ENCODE measurements at places on chromosomes 7 and 10.

DNA sequence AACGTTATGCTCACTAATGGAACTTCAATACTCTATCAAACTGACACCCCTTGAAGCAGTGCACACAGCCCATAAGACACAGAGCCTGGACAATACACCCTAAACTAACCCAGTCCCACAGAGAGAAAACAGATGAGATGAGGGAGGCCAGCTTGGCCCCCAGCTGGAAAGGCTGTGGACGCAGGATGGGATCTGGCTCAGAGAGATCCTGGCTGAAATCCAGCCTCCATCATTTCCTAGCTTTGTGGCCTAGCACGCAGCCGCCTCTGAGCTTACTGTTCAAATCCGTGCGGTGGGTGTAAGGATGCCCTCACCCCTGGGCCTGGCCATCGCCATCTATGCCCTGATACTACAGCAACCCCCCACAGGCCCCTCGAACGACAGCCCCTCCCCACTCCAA, 32.7 kb downstream of the SNX8 start:
- DNase-seq: no peak

- DNase-seq: no peak
Observed at GRCh38 chr10:131205556-131205955, 106.0 kb downstream of the TCERG1L start.

DNA sequence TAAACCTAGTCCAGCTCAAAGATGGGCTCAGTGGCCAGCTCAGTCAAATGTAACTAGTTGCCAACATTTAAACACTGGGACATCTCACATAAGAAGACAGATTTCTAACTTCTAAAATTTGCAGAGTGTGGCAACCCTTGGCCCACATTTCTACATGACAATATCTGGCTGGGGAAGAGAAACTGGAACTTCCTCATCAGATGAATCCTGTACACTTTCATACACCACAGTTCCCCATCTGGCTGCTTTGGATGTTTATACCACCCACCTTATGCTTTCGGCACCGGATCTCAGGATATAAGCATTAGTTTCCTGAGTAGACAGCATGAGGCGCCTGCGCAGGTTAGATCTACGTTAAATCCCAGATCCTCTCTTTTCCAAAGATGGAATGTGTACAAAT, 199.3 kb downstream of the PRKG1 start:
- DNase-seq: no peak

DNA sequence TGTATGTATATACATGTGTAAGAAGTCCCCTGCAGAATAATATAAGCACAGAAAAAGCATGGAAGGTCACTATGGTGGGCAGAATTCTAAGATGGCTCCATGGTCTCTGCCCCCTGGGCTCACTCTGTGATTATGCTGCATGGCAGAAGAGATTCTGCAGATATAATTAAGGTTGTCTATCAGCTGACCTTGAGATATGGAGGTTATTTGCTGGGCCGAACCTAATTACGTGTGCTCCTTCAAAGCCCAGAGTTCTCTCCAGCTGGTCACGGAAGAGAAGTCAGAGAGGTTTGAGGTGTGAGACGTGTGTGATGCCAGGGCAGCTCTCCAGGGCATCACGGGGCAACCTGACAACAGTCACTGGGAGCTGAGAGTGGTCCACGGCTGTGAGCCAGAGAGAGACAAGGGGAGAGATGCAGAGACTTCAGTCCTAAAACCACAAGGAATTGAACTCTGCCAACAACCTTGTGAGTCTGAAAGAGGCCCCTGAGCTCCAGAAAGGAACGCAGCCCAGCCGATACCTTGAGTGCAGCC, 11.5 kb downstream of the PAPOLB start:
- DNase-seq: no peak

DNA sequence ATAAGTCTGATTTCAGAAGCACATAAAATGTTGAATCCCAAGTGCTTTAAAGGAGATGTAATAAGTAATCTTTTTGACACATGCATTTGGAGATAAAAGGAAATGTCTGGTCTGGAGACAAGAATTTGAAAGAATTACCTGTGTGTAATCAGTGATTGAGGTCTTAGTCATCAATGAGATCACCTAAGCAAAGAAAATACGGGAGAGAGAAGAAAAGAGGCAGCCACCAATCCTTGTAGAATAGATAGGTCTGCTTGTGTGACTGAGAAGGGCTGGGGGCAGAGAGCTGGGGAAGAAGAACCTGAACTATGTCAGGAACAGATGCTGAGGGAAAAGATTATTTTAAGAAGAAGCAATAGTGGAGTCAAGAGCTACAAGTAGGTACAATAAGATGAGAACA, 49.3 kb upstream of the ITPRID1 start:
- DNase-seq: peak; percentile 54

GRCh38 chr7:16063221-16063620, 358.1 kb downstream of the CRPPA start:
- DNase-seq: no peak

DNA sequence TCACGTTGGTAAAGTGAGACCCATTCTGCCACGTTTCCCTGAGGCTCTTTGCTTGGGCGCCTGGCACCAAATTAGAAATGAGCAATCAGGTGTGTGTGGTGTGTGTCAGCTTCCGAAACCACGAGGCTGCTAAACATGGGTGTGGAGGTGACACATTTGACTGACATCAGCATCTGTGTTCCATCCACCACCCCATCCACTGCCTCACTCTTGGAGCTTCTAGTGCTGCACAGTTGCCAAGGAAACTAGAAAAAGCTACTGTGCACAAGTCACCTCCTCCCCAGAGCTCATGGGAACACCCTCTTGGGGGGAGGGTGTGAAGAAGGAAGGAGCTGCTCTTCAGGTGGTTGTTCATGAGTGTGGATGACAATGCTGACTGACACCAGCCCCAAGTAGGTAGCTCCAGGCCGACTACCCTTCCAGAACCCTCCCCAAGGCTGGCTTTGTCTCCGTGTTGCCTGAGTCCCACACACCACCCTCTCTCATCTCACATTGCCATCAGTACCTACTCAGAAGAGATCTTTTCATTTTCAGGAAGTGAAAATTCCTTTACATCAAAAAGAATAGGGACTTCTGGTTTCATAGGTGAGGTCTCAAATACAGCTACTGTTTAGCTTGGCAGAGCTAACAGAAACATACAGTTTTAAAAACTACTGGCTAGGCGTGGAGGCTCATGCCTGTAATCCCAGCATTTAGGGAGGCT, 152.2 kb downstream of the TMEM178B start:
- no peak for DNase-seq

DNA sequence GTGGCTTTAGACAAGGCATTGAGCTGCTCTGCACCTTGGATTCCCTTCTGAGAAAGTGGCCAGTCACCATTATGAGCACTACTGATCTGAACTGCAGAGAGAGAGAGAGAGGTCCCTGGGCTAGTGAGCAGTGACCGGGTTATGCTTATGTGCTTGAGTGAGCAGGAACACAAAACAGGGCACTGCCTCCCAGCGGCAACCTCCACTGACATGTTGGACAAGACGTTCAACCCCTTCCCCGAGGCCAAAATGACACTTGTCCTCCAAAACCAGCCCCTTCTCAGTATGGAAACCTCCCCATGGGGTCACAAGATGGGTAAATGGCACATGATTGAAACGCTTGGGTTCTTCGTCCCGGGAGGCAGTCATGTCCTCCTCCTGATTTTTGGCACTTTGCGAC, 339.4 kb upstream of the ZMIZ1 start:
- DNase-seq: no peak

DNA sequence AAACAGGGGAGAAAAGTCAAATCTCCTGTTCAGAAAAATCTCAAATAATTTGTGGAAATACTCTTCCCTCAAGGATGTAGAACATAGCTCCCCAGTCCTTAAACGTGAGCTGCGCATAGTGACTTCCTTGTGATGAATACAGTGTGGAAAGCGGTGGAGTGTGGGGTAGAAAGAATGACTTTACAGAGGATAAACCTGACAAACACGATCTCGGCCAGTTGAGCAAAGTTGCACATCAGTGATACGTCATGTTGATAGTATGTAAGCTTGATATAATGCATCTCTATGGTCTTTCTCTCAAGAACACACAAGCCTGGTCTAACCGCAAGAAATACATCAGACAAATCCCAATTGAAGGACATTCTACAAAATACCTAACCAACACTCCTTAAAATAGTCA, 32.0 kb upstream of the ZCCHC24 start:
- DNase-seq: no peak

DNA sequence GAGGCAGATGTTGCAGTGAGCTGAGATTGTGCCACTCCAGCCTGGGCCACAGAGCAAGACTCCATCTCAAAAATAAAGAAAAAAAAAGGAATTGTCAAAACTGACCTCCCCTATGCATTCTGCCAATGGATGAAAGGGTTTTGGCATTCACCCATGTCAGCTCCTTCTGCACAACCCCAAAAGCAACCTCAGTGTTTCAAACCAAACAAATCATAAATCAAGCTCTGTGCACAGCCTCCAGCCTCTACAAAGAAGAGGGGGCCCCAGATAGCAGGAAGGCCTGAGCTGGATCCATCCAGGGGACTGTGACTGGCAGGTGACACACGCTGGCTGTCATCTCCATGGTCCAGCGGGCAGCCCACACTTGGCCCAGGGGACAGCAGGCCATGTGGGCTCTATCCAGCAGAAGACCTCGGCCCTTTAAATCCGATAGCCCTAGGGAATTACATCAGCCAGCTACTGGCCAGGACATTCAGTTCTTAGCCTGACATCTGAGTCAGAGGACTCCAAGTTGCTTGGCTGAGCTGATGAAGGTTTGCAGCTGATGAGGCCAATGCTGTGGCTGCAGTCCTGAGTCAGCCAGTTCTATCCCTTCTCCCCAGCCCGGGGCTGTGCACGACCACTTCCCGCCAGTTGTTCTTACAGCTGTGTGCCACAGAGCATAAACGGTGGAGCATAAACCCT, 52.0 kb upstream of the FIGNL1 start:
- peak; percentile 52 for DNase-seq

GRCh38 chr7:158431941-158432347, 155.7 kb downstream of the PTPRN2 start:
- DNase-seq: peak; percentile 84

DNA sequence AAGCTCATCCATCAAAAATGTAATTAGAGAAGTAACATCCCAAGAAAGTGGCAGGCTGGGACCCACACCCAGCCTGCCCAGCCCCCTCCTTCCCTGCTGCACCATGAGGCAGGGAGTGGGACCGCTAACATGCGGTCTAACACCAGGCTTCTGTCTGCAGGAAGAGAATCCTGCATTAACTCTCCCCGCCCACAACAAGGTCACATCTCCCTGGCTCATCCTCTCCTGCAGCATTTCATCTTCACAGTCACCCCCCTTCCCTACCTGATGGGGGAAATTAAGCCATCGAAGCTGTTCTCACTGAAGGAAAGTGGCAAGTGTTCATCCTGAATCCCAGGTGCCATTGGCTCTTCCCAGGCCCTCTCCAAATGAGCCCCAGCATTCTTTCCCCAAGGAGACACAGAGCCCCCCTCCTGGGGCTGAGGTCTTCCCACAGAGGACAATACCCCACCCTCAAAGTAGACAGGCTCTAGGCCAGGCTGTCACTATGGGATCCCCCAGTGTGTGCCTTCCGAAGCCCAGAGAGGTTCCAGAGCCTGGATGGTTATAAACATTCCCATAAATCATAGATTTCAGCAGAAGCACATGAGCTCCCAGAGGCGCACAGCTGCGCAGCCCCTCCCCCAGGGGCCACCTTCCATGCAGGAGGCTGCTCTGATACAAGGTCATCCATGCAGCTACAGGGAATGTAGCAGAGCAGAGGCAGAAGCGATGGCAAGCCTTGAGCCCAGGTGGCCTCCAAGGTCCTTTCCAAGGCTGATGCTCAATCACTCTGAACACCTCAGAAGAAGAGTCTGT, 148.0 kb downstream of the OAT start:
- DNase-seq: no peak

DNA sequence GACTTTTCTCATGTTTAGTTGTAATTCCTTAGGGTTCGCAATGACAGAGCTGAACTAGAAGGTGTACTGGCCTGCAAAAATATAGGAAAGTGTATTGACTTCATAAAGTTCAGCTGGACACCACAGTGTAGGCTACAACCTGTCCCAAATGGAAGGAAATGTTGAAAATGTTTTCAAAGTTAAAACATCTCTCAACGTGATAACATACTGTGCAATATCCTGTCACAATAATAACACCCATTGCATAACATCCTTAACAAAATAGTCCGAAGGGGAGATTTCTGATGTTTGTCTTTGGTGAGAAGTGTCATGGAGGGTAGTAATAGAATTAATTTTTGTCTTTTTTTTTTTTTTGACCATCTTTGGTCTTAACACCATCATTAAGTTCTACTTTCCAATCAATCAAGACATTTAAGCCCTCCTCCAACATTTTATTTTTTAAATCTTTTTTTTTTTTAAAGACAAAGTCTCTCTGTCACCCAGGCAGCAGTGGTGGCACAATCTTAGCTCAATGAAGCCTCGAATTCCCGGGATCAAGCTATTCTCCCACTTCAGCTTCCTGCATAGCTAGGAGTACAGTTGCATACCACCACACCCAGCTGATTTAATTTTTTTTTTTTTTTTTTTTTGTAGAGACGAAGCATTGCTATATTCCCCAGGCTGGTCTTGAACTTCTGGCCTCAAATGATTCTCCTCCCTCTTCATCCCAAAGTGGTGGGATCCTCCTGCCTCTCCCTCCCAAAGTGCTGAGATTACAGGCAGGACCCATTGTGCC, 45.7 kb downstream of the DYNC1I1 start:
- DNase-seq: no peak

DNA sequence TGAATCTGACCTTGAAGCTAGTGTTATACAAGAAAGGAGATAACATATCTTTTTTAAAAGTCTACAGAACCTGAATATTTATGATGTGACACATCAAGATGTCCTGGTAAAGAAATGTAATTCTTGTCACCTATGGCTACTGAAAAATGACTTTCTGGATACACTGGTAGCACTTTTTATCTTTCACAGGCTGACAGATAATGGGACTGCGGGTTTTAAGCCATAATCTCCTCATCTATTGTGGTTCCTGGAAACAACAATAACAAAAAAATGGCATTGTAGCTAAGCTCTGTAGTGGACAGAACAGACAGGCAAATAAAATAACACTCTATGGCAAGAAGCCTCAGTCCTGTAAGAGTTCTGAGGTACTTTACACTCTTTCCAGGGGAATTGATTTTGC, 31.6 kb upstream of the YAE1 start:
- DNase-seq: no peak

- DNase-seq: no peak
Observed at GRCh38 chr7:41118486-41118885, 584.4 kb downstream of the INHBA start.

DNA sequence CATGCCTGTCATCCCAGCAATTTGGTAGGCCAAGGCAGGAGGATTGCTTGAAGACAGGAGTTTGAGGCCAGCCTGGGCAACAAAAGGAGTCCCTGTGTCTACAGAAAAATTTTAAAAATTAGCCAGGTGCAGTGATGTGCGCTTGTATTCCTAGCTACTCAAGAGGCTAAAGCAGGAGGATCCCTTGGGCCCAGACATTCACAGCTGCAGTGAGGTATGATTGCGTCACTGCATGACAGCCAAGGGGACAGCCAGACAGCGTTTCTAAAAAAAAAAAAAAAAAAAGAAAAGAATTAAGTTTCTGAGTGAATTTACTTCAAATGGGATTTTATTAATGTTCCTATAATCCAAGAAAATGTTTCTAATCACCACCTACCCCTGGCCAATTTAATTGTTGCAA, 87.4 kb upstream of the RNF148 start:
- DNase-seq: no peak

DNA sequence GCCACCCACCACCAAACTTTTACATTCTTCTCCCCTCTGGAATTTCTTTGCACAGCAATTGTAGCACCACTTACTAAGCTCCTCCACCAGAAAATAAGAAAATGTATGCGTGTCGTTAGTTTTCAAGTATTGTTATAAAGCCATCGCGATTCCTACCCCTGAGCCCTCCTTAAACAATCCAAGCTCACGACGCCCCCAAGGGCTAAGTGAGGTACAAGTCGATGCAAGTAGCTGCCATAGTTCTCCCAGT, 1.3 kb downstream of the FRAT2 start:
- DNase-seq: peak; percentile 40

Measured in urothelium cell line (cell line).